Psoas muscle (tissue), 8 donors: ENCODE measurements at places on chromosomes 7 and 10. TPM values are rescaled to one million over a fixed set of nuclear protein-coding genes. Genes with fewer than 3 reads are reported as not detected.
A peak's percentile ranks its signal among the peaks of the same experiment; 100 is the strongest.

The SLC18A2 gene
- total RNA-seq: 0.22 TPM

The AKR1C4 gene
- not detected for total RNA-seq

The SPDYE11 gene
- total RNA-seq: not detected

The C7orf57 gene
- total RNA-seq: not detected

The ANXA8 gene
- total RNA-seq: not detected

The PTF1A gene
- total RNA-seq: not detected

The PROSER2 gene
- total RNA-seq: 1.2 TPM

- no peak overlapping the region for H3K4me3 ChIP-seq
- no peaks in the 10 kb centered on the region for H3K36me3 ChIP-seq
- H3K27me3 ChIP-seq: peaks cover 6% of the 10 kb centered on the region
- H3K4me1 ChIP-seq: peaks cover 6% of the 10 kb centered on the region
- no peak for DNase-seq
- H3K27ac ChIP-seq: no peak overlapping the region
Observed at GRCh38 chr10:33120700-33121099, 162.7 kb upstream of the ITGB1 start.

DNA sequence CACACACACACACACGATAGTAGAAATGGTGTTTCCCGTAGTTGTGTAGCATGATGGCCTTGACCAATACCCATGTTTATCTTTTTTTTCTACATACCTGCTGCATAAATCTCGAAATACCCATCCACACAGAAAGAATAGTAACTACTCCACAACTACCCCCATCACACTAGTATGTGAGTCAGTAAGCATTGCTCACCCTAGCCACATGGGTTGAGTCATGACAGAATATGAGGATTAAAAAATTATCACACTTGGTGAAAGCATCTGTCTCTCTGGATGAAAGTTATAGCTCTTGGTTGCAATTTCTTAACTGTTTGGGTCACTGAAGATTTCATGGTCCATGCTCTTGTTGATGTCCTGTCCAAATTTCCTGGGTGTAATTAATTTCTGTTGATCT is 103.4 kb upstream of the MDFIC start:
- H3K4me3 ChIP-seq: no peak overlapping the region
- no peak for DNase-seq
- H3K36me3 ChIP-seq: no peaks in the 10 kb centered on the region

- no peak overlapping the region for H3K27ac ChIP-seq
- DNase-seq: no peak
- no peaks in the 10 kb centered on the region for H3K36me3 ChIP-seq
Observed at GRCh38 chr10:81031774-81032173, 494.1 kb downstream of the SH2D4B start.

DNA sequence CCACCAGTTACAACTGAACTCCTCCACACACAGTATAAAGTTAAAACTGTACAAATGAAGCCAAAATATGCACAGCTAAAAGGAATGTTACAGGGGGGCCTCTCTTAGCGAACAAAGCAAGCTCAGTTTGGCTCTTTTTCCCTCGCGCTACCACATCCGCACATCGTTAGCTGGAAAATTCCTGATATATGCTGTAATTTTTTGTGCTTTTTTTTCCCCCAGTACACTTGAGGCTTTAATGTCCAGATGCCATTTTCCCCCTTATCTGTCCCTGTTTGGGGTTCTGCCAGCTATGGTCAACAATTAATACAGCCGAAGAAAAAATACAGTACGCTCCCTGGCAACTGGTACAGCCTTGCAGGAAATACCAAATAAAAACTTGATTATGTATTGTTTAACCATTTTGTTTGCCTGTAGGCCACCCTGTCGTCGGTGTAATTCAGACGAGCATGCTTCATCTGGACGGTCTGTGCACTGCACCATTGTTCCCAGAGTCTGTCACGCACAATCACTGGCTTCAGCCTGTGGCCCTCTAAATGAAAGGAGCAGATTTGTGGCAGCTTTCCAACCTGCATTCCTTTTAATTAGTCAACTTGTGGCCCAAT is 108.1 kb upstream of the FAM133B start:
- no peaks in the 10 kb centered on the region for H3K27me3 ChIP-seq
- H3K36me3 ChIP-seq: no peaks in the 10 kb centered on the region
- H3K27ac ChIP-seq: peak overlapping the region; percentile 42
- DNase-seq: no peak

- no peaks in the 10 kb centered on the region for H3K36me3 ChIP-seq
- no peaks in the 10 kb centered on the region for H3K27me3 ChIP-seq
- H3K4me3 ChIP-seq: no peak overlapping the region
- no peaks in the 10 kb centered on the region for H3K4me1 ChIP-seq
Observed at GRCh38 chr10:42987121-42987541, 89.7 kb upstream of the RET start.

DNA sequence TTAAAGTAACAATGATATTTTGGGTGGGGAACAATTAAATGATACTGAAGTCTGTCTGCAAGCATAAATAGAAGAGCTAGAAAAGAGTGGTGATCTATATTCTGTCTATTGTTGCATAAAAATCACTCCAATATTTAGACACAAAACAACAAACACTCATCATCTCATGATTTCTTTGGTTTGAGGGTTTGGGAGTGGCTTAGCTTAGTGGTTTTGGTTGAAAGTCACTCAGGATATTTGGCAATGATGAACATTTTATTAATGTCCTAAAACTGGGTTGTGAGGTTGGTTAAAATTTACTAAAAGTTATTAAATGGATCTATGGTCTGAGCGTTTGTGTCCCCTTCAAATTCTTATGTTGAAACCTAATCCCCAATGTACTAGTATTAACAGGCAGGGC is 54.7 kb upstream of the EGFR start:
- no peaks in the 10 kb centered on the region for H3K36me3 ChIP-seq
- H3K27me3 ChIP-seq: no peaks in the 10 kb centered on the region
- no peak overlapping the region for H3K27ac ChIP-seq
- no peaks in the 10 kb centered on the region for H3K4me1 ChIP-seq
- H3K4me3 ChIP-seq: no peak overlapping the region

GRCh38 chr10:5538892-5539651 is 14.3 kb downstream of the CALML3 start:
- H3K27ac ChIP-seq: no peak overlapping the region
- H3K4me1 ChIP-seq: no peaks in the 10 kb centered on the region
- no peak for DNase-seq
- no peak overlapping the region for H3K4me3 ChIP-seq
- no peaks in the 10 kb centered on the region for H3K27me3 ChIP-seq

DNA sequence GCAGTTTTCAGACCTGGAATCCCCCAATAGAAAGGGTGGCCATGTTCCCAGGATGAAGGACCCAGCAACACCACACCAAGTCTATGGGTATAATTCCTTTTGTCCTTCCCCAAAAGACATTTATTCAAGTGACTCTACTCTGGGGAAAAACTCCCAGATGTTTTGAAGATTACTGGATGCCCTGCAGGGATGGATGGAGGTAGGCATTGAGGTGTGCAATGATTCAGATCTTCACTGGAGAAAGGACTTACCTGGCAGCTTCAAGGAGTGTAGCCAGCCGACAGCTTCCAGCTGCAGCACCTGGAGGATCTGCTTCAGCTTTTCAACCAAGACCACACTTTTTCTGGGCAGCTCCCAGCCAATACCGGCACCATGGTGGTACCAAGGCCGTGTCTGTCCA is 172.0 kb downstream of the BAMBI start:
- no peaks in the 10 kb centered on the region for H3K27me3 ChIP-seq
- DNase-seq: no peak
- no peak overlapping the region for H3K27ac ChIP-seq
- H3K36me3 ChIP-seq: no peaks in the 10 kb centered on the region

DNA sequence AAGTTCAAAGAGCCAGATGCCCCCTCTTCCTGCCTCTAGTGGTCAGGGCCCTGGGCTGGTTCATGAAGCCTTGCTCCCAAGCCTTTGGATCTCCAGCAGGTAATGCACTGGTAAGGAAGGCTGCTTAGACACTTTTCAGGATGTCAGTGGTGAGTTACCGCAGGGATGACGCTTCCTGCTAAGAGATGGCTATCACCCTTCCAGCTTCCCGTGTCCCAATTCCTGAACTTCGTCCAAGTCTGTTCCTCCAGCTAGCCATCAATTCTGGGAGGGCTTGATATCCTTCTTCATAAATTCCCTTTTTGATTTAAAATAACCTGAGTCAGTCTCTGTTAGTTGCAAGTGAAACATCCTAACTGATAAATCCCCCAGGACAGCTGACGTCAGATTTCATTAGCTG is 221.2 kb downstream of the PLXNA4 start:
- H3K27me3 ChIP-seq: peaks cover 4% of the 10 kb centered on the region
- no peaks in the 10 kb centered on the region for H3K36me3 ChIP-seq
- H3K27ac ChIP-seq: no peak overlapping the region
- no peak overlapping the region for H3K4me3 ChIP-seq
- H3K4me1 ChIP-seq: no peaks in the 10 kb centered on the region
- DNase-seq: no peak

- no peak overlapping the region for H3K4me3 ChIP-seq
- H3K27ac ChIP-seq: no peak overlapping the region
- H3K27me3 ChIP-seq: no peaks in the 10 kb centered on the region
- DNase-seq: no peak
- H3K36me3 ChIP-seq: no peaks in the 10 kb centered on the region
- no peaks in the 10 kb centered on the region for H3K4me1 ChIP-seq
Observed at GRCh38 chr7:123355576-123356190, 155.9 kb upstream of the SLC13A1 start.
